ENCODE measurements at places on chromosomes 6 and 20. TPM values are rescaled to one million over a fixed set of nuclear protein-coding genes. Genes with fewer than 3 reads are reported as not detected.

Gene SIGLEC1
- total RNA-seq: 1.8 TPM

Gene EEF1A2
- 79.9 TPM for total RNA-seq

Gene NKX2-4
- total RNA-seq: 0.11 TPM

Gene RIMS4
- total RNA-seq: 24.5 TPM

Gene MYB
- 3.9 TPM for total RNA-seq

Gene ARFGAP1
- total RNA-seq: 35.3 TPM

Gene TRAM2
- 10.3 TPM for total RNA-seq

Gene OXT
- not detected for total RNA-seq

Gene PHACTR3
- total RNA-seq: 27.9 TPM

Gene ZNF318
- total RNA-seq: 17.7 TPM

Gene SIRPB1
- total RNA-seq: 0.69 TPM

Gene MRPL18
- 42.1 TPM for total RNA-seq

Gene TMEM244
- total RNA-seq: not detected

Gene GMEB2
- total RNA-seq: 9.3 TPM

Gene CEP57L1
- 47.3 TPM for total RNA-seq

Gene TMEM74B
- total RNA-seq: 8.9 TPM

Gene GPR6
- total RNA-seq: 0.59 TPM

Gene RSPO3
- 4.0 TPM for total RNA-seq

Gene HLA-DMB
- 22.3 TPM for total RNA-seq

Data from spinal cord (tissue), 10 donors.